ENCODE measurements at places on chromosomes 16 and 17. TPM values are rescaled to one million over a fixed set of nuclear protein-coding genes. Genes with fewer than 3 reads are reported as not detected.

The AP1G1 gene
- total RNA-seq, result 44.6 TPM

The ZNF597 gene
- total RNA-seq, result 1.3 TPM

The CCL22 gene
- not detected for total RNA-seq

The TEKT1 gene
- total RNA-seq, result not detected

The ENPP7 gene
- not detected for total RNA-seq

The SCGB1C2 gene
- total RNA-seq, result not detected

The ARL4D gene
- 1.4 TPM for total RNA-seq

The SLC25A39 gene
- 102 TPM for total RNA-seq
